ENCODE measurements at places on chromosomes 3 and 15.

DNA sequence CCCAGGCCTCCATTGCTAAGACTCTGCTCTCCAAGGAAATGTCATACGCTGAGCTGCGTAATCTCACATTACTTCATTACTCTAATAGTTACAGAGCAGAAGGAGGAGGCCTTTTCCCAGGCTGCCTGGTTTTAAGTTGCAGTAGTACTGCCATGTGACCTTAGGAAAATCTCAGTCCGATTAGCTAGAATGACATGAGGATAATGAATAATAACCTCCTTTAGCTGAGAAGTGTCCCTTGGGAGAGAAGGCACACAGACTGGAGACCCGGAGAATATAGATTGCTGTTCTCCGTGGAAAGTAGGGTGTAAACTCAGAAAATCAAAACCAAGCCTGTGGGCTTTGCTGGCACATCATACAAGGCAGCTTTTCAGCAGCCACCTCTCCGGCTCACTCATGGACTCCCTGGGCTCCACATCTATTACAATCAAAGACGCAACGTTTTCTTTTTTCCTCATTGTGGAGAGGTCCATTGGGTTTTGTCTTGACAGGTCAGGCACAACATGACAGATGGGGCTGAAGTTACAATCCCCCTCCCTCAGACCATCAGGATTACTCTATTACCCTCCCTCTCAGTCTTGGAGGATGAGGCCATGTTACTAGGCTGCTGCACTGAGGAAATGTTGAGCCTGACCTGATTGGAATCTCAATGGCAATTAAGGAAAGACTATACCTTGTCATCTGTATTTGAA is 134.8 kb upstream of the MB21D2 start:
- no peak for DNase-seq

GRCh38 chr3:87792534-87793336 is 266.1 kb downstream of the CGGBP1 start:
- DNase-seq: peak; percentile 13

GRCh38 chr15:71757741-71758530 is 52.4 kb upstream of the NR2E3 start:
- no peak for DNase-seq

- DNase-seq: no peak
These were observed 136.9 kb downstream of the PCCB start for GRCh38 chr3:136387031-136387430.

DNA sequence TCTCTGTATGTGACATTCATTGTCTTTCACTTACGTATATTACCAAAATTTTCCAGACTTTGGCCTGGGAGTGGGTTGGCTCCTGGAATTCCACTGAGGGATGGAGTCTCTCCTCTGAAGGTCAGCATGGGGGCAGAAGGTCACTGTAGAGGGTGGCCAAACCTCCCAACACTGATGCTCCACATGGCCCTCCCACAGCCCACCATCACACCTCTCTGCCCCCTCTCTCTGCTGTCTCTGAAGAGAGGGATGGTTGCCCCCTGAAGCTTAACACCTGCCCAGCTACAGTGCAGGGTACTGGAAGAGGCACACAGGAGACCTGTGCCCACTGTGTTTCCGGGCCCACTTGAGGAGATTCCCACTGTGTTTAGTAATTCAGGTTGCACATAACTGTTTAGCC is 52.2 kb downstream of the CMTM6 start:
- no peak for DNase-seq

DNA sequence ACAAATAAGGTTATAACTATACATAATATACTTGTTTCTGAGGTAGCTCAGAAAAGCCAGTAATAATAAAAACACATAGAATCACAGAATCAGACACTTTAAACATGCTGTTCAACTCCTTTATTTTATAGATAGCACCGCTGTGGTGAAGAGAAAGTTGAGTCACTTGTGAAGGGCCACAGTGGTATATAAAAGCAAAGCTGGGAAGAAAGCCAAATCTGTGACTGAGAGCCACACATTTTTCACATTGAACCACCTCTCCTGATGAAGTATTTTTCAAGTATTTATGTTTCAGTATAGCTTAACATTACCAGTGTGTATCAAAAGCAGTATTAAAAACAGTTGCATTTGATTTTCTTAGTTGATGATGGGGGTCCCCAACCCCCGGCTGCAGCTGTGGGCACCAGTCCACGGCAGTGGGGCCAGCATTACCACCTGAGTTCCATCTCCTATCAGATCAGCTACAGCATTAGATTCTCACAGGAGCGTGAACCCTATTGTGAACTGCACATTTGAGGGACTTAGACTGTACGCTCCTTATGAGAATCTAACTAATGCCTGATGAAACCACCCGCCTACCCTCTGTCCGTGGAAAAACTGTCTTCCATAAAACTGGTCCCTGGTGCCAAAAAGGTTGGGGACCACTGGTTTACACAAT is 46.2 kb downstream of the TBL1XR1 start:
- peak; percentile 89 for DNase-seq

DNA sequence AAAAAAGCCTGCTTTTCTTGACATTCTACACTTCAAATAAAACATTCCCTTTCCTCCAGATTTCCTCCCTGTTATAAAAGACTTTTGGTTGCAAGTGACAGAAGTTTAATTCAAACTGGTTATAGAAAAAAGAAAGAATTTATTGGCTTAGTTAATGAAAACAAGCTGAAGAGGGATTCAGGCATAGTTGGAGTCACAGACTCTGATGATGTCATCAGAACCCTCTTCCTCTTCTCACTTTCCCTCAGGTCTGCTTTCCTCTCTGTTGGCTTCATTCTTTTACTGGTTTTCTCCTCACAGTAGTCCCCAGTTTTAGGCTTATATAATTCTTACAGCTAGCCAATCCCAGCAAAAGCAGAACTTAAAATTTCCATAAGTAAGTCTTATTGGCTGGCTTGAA is 32.0 kb upstream of the MBNL1 start:
- DNase-seq: peak; percentile 23

DNA sequence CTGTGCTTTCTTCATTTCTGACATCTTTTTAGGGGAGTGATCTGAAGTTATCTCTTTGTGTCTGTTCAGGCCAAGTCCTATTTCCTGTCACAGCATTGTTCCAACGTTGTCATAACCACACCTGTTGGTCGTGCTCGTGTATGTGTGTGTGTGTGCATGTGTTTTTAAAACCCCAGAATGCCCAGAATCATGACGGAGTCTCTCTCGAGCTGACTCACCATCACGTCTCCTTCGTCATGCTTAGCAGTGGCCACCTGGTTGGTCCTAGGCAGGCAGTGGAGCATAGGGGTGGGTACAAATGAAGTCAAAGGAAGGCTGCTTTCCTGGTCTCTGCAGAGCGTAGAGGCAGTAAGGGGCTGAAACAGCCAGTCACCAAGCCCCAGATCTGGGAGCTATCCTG is 126.8 kb upstream of the ABHD17C start:
- peak; percentile 21 for DNase-seq

- no peak for DNase-seq
These were observed 18.4 kb downstream of the GCSAM start for GRCh38 chr3:112114576-112115160.

- no peak for DNase-seq
These were observed 380.2 kb downstream of the TIGIT start for GRCh38 chr3:114674036-114674435.

All from A172 (cell line).